ENCODE measurements at places on chromosomes 7 and 10. TPM values are rescaled to one million over a fixed set of nuclear protein-coding genes. Genes with fewer than 3 reads are reported as not detected.

Gene TMEM120A
- 28.6 TPM for total RNA-seq

Gene ZNF37A
- 15.5 TPM for total RNA-seq

Gene AGBL3
- total RNA-seq, result 0.83 TPM

Gene PTPRE
- total RNA-seq, result 1.7 TPM

Gene ASIC3
- 0.17 TPM for total RNA-seq

Gene AOAH
- not detected for total RNA-seq

Gene CHRM2
- total RNA-seq, result 1.7 TPM

Gene C10orf62
- not detected for total RNA-seq

Gene NUP42
- total RNA-seq, result 19.8 TPM

Gene GNAT3
- total RNA-seq, result not detected

Gene GIMAP4
- total RNA-seq, result 2.0 TPM

Gene BMPER
- total RNA-seq, result 11.2 TPM

Gene INA
- total RNA-seq, result 0.99 TPM

Gene FAM25G
- total RNA-seq, result not detected

Gene CLDN15
- total RNA-seq, result 5.8 TPM

Gene EN2
- not detected for total RNA-seq

Gene LOXL4
- 78.2 TPM for total RNA-seq

Gene GPR141
- total RNA-seq, result not detected

Gene GCC1
- total RNA-seq, result 25.6 TPM

Gene CFAP46
- total RNA-seq, result 1.5 TPM

Gene CREB5
- total RNA-seq, result 48.1 TPM

Gene PLXDC2
- total RNA-seq, result 2.8 TPM

Gene NEUROD6
- total RNA-seq, result not detected

Gene PIP
- not detected for total RNA-seq
